ENCODE measurements at places on chromosomes 1 and 21. TPM values are rescaled to one million over a fixed set of nuclear protein-coding genes. Genes with fewer than 3 reads are reported as not detected.

The WNT2B gene
- 2.3 TPM for total RNA-seq

The HORMAD1 gene
- total RNA-seq: not detected

The ALPL gene
- 41.6 TPM for total RNA-seq

The TRAPPC3 gene
- 68.9 TPM for total RNA-seq

The VSIG8 gene
- total RNA-seq: not detected

The DYRK3 gene
- 2.1 TPM for total RNA-seq

The S100PBP gene
- 54.4 TPM for total RNA-seq

The RCC1 gene
- total RNA-seq: 25.0 TPM

The C1orf105 gene
- total RNA-seq: not detected
